ENCODE measurements at places on chromosomes 12 and 14. TPM values are rescaled to one million over a fixed set of nuclear protein-coding genes. Genes with fewer than 3 reads are reported as not detected.

EDDM3A gene
- not detected for total RNA-seq

GRCh38 chr12:3634348-3634747 lies 118.6 kb downstream of the CRACR2A start:
- no peak for DNase-seq

GRCh38 chr12:88720231-88720630 lies 140.0 kb upstream of the KITLG start:
- DNase-seq: no peak

DNA sequence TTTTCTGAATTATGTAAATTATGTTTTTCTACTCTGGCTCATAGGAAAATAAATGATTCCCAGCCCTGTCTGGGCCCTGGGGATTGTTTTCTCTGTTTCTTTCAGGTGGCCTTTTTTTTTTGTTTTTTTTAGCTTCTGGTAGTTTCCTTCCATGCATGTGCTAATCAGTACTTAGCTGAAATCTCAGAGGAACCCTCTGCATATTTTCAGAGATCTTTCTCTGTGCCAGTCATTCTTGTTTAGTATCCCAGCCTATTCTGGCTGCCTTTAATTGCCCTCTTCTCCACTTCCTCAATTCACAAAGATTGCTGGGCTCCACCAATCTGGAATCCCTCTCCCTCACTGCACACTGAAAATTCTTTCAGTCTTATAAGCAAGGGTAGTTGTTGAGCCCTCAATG lies 46.9 kb downstream of the CNOT2 start:
- DNase-seq: no peak

UNC119B gene
- total RNA-seq: 44.5 TPM

DNA sequence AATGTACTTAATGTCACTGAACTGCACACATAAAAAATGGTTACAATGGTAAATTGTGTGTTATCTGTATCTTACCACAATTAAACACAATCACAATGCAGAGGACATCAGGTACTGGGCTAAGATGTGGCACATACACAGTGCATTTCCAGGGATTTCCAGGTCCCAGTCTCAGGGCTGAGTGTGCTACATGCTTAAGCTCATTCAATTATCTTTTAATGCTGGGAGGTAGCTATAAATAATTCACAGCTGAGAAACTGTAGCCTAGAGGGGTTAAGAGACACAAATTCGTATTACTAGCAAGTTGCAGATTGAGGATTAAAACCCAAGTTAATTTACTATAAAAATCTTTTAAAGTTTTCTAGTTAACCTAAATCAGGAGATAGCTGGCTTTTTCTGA lies 67.1 kb downstream of the CRACR2A start:
- DNase-seq: no peak

DNA sequence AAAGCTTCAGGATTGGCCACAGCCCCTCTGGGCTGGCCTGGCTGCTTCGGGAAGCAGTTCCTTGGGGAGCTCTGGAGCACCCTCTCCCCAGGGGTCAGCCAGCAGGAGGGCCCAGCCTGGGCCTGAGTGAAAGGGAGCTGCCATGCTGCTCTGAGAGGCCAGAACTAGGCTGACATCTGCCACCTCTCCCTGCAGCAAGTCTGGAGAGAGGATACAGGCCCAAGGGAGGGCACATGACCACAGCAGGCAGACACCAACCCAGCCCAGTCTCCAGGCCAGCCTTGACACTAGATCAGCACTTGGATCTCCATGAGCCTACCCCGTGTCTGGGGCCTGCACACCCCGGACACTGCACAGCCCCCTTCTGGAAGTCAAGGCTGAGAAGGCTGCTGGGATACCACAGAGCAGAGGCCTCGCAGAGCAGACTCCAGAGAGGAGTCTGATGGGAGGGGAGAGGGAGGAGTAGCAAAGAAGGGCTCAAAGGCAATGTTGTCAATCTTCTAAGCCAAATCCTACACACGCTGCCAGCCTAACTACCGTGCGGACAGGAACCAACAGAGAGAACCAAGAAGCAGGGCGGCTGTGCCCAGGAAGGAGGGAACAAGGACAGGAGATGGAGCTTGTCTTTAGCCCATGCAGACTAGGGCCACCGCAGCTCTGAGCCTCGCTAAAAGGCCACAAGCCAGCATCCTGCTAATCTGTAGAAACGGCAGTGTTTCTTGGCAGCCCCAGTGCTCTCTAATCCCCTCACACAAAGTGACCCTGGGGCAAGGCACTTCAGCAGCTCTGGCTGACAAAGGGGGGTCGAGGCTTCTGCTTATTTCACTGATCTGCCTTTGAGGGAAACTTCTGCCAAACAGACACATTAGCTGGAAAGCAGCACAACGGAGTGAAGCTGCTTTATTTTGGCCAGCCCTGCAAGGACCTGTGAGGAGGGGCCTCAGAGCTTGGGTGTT lies 12.9 kb downstream of the COL2A1 start:
- DNase-seq: no peak

NINJ2 gene
- 2.8 TPM for total RNA-seq

DNA sequence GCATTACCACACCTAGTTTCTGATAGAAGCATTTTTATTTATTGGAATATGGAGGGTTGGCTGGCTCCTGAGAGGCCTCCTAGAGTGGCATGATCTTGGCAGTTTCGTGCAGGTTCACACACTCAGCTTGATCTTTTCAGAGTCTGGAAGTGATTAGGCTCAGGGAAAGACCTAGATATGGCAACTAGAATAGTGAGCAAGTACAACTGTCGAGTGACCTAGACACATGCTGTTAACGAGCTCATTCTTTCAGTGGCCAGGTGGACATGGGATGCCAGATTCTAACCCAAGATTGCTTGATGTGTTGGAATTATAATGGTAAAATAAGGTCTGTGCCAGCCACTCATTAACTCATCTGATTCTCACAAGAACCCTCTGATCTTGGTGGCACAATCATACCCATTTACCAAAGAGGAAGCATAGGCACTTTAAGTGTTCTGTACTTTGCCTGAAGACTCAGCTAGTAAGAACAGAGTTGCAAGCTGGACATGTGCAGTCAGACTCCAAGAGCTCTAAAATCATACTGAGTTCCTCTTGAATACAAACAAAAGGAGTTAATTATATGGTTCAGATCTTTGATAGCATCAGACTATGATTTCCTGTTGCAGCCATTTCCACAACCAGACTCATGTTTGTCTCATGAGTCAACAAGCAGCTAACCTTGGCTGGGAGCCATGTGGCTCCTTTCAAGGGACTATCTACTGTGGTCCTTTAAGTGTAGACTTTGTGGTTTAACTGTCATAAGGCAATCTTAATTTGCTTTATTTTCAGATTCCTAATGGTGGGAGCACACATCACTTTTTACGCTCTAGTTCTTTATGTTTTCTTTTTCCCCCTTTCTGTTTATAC lies 144.2 kb downstream of the PLEKHA5 start:
- DNase-seq: peak; percentile 21

SLC4A8 gene
- 2.4 TPM for total RNA-seq

GRCh38 chr12:133190176-133190575 lies 8.9 kb downstream of the ZNF268 start:
- no peak for DNase-seq

WDR20 gene
- 44.2 TPM for total RNA-seq

RTL1 gene
- total RNA-seq: not detected

DNA sequence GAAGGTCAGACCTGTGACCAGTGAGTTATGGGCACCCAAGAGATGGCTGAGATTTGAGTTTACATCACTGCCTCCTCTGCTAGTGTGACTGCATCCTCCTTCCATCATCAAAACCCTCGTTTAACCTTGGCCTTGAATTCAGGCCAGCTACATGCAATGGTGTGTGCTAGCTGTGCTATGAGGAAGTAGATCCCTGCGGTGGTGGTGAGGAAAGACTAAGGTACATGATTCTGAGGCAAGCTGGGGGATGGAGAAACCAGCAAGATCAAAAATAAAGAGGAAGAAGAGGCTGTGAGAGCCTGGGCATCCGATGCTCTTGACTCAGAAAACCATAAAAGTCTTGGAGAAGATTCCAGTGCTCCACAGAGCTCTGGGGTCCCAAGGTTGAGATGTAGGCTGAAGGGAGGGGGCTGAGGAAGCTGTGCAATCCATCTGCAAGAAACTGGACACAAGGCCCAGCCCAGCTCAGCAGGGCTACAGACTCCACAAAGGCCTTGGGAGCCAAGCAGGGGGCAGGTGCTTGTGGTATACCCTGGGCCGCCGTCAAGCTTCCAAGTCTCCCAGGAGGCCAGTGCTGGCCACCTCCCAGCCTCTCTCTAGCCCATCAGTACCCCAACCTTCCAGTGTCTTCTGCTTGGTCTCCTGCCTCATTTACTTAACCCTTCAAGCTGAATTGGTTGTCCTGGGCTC lies 774.8 kb downstream of the VRK1 start:
- no peak for DNase-seq

- peak; percentile 96 for DNase-seq
These were observed at the start of gene RERG for GRCh38 chr12:15220915-15221885. Gene RERG, minus strand, starts transcription at chr12:15221417. Its CDS starts 3,928 bp downstream, at chr12:15217489.

KRT6C gene
- not detected for total RNA-seq

DNA sequence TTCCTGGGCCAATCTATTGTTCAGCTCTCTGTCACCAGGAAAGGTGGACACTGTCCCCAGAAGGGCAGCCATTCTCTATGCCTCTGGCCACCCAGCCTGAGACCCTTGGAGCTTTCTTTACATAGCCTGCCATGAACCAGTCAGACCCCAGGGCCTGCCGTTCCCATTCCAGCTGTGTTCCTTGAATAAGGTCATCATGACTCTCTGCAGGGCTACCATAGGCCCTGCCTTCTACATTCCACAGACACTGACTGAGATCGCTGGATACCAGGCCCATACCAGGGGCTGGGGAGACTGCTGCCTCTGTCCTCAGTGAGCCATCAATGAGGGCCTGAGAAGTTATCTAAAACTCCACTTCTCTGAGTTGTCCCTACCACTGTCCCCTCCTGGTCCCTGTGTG lies 75.5 kb downstream of the SYNE3 start:
- DNase-seq: no peak

CCDC177 gene
- total RNA-seq: not detected

SERPINA10 gene
- not detected for total RNA-seq

DNA sequence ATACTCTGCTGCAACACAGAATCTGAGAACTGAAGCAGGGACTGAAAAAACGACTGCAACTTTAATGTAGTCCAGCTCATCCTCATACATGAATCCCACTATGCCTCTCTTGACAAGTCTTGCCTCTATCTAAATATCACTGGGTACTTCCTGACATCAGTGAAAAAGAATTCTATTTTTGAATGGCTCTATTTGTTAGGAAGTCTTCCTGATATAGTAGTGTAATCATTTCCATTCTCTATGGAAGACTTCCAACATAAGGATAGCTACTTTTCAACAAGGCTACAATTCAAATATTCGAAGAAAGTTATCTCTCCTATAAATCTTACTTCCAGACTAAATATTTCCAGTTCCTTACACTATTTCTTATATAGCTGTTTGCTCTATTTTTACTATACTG lies 167.5 kb downstream of the MDGA2 start:
- no peak for DNase-seq

RHOJ gene
- 20.0 TPM for total RNA-seq

TEX52 gene
- total RNA-seq: not detected

PHC1 gene
- 41.0 TPM for total RNA-seq

KIF26A gene
- total RNA-seq: 12.3 TPM

- DNase-seq: no peak
These were observed 10.3 kb upstream of the RNASE12 start for GRCh38 chr14:20601522-20601921.

GRCh38 chr12:58583529-58583928 lies 336.8 kb downstream of the LRIG3 start:
- DNase-seq: no peak

CDKN3 gene
- total RNA-seq: 1.2 TPM

GRCh38 chr14:49755378-49755777 lies 12.6 kb upstream of the KLHDC2 start:
- no peak for DNase-seq

- DNase-seq: no peak
These were observed 2.9 kb downstream of the RIN3 start for GRCh38 chr14:92516344-92516965.

DNA sequence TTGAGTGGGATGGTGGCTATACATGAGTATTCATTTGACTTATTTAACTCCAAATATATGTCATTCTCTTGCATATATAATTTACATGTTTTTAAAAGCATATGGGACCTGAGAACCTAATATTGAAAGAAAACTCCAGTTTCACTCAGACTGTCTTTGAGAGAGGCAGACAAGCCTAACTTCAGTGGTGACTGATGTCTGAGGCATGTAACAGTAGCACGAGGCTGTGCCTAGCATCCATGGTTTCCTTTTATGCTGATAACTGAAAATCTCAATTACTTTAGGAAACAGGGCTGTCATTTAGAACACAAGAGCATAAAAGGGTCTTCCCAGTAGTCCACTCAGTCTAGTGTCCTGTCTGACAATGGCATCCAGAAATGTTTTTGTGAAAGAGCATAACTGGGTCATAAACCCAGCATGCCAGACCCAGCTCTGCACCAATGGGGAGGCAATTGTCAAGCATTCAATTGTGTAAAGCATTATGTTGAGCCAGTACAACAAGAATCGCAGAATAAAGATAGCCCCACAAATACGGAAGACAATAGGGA lies 24.3 kb downstream of the MAPK1IP1L start:
- DNase-seq: no peak

CLECL1 gene
- total RNA-seq: 2.1 TPM

- no peak for DNase-seq
These were observed 41.0 kb downstream of the TRAF3 start for GRCh38 chr14:102817942-102818940.

DNA sequence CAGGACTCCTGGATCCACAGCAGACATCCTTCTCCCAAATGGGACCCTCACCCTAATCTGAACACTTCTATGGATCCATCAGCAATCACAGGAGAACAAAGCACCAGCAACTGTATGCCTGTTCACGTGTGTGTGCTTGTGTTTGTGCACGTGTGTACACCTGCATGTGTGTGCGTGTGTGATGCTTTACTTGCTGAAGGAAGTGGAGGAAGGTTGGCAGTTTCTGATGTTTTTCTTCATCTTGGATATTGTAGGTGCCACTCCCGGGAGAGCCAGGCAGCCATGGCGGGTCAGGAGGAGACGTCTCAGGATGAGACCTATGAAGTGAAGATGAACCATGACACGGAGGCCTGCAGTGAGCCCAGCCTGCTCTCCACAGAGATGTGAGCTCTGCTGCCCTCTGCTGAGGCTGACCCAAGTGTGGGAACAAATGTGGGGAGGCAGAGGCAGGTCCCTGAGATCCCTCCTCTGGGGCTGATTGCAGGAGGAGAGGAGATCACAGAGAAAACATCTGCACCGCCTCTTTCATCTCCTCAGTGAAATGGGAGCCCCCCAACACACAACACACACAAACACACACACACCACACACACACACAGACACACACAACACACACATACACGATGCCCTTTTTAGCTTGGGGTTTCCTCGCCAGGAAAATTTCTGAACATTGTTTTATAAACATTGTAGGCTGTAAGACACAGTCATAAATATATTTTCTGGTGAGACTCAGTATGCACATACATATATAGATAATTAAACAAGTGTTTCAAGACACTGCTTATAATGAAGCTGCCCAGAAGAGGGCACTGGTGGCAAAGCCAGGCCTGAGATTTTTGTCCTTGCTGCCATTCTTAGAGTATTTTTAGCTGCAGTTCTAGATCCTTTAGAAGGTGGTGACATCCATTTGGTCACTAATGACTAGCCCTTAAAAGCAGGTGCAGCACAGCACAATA lies 112.2 kb upstream of the FKBP4 start:
- peak; percentile 63 for DNase-seq

GRCh38 chr12:80195074-80195726 lies 95.9 kb downstream of the OTOGL start:
- peak; percentile 62 for DNase-seq

- no peak for DNase-seq
These were observed 895.8 kb downstream of the RPS29 start for GRCh38 chr14:48690349-48690748.

- DNase-seq: no peak
These were observed 8.6 kb downstream of the CACNA1C start for GRCh38 chr12:2061402-2061801.
